ENCODE measurements at places on chromosomes 3 and 15. TPM values are rescaled to one million over a fixed set of nuclear protein-coding genes. Genes with fewer than 3 reads are reported as not detected.

The RARB gene
- total RNA-seq, result not detected

The EPB42 gene
- not detected for total RNA-seq

The TTLL3 gene
- total RNA-seq, result 51.1 TPM

The IVD gene
- 47.1 TPM for total RNA-seq

Measured in activated CD4-positive, alpha-beta T cell treated with anti-CD3 and anti-CD28 coated beads, Interleukin-2, amount 10 ng/mL, durations not matched to agents 7 days and 5 days (primary cell).